ENCODE measurements at places on chromosomes 4 and X. TPM values are rescaled to one million over a fixed set of nuclear protein-coding genes. Genes with fewer than 3 reads are reported as not detected.

DNA sequence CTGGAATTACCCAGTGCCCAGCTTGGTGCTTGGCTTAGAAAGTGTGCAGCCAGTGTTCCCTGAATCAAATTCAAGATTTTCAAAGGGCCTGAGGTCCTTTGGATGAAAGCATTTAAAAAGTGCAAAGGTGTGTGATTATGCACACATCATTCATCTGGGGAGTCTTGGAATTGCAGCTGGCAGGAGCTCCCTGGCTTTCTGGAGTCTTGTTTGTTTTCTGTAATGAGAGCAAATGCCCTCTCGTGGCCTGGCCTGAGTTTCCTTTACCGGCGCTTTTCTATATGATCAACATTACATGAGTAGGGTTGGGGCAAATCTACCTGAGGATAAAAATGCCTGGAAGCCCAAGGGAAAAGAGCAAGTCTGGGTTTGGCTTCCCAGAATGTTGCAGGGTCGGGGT lies 24.6 kb upstream of the SORCS2 start:
- H3K4me1 ChIP-seq = no peaks in the 10 kb centered on the region
- no peaks in the 10 kb centered on the region for H3K27me3 ChIP-seq
- no peaks in the 10 kb centered on the region for H3K36me3 ChIP-seq

GRCh38 chr4:113003841-113004240 lies 45.6 kb upstream of the ANK2 start:
- no peak for DNase-seq
- H3K4me3 ChIP-seq = no peak overlapping the region
- no peaks in the 10 kb centered on the region for H3K36me3 ChIP-seq
- no peak overlapping the region for H3K27ac ChIP-seq
- no peaks in the 10 kb centered on the region for H3K4me1 ChIP-seq

- no peaks in the 10 kb centered on the region for H3K36me3 ChIP-seq
- H3K27ac ChIP-seq = no peak overlapping the region
- no peaks in the 10 kb centered on the region for H3K4me1 ChIP-seq
These were observed 7.3 kb downstream of the LIMCH1 start for GRCh38 chr4:41545238-41545637.

DNA sequence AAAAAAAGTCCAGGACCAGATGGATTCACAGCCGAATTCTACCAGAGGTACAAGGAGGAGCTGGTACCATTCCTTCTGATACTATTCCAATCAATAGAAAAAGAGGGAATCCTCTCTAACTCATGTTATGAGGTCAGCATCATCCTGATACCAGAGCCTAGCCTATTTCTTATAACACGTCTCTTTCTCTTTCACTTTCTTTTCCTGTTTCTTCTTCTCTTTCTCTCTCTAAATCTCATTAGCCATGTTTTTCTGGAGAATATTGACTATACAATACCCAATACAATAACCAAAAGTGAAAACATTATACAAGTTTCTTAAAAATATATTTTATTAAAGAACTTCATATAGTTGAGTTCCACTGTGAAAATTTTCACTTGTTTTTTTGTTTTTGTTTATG lies 1154.9 kb upstream of the PCDH7 start:
- no peak overlapping the region for H3K4me3 ChIP-seq
- H3K27me3 ChIP-seq = no peaks in the 10 kb centered on the region
- no peaks in the 10 kb centered on the region for H3K4me1 ChIP-seq
- DNase-seq = no peak
- H3K27ac ChIP-seq = no peak overlapping the region

GRCh38 chr4:147101678-147102077 lies 156.0 kb upstream of the TTC29 start:
- H3K4me1 ChIP-seq = no peaks in the 10 kb centered on the region
- H3K27me3 ChIP-seq = no peaks in the 10 kb centered on the region
- DNase-seq = no peak
- H3K27ac ChIP-seq = no peak overlapping the region

- H3K36me3 ChIP-seq = no peaks in the 10 kb centered on the region
- no peaks in the 10 kb centered on the region for H3K4me1 ChIP-seq
- H3K27ac ChIP-seq = no peak overlapping the region
These were observed 10.5 kb upstream of the DHX15 start for GRCh38 chr4:24594887-24595286.

DNA sequence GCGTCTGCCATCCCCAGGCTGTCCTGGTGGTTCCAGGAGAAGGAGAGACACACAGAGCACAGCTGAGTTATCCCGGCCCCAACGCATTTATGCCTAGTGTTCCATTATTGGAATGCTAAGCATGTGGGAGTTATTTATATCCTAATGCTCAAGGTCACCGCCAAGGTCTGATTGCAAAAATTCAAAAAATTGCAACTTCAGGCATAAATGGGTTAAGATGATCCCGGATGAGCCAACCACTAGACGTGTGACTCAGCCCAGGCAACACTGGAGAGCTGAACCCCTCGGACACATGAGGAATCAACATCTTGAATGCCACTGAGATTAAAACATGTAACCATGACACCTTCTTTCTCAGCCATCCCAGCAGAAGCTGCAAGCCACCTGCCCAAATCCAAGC lies 3.8 kb upstream of the ZCCHC4 start:
- peaks cover 4% of the 10 kb centered on the region for H3K4me1 ChIP-seq
- DNase-seq = no peak
- peaks cover 3% of the 10 kb centered on the region for H3K36me3 ChIP-seq
- H3K27me3 ChIP-seq = no peaks in the 10 kb centered on the region

The CSAG2 gene
- not detected for total RNA-seq

The CENPE gene
- 25.2 TPM for total RNA-seq

The PCDH11X gene
- not detected for total RNA-seq
